ENCODE measurements at places on chromosomes 1 and 21. TPM values are rescaled to one million over a fixed set of nuclear protein-coding genes. Genes with fewer than 3 reads are reported as not detected.
A peak's percentile ranks its signal among the peaks of the same experiment; 100 is the strongest.

GRCh38 chr1:237677979-237678378 lies 212.7 kb downstream of the ZP4 start:
- DNase-seq = peak; percentile 74

DNA sequence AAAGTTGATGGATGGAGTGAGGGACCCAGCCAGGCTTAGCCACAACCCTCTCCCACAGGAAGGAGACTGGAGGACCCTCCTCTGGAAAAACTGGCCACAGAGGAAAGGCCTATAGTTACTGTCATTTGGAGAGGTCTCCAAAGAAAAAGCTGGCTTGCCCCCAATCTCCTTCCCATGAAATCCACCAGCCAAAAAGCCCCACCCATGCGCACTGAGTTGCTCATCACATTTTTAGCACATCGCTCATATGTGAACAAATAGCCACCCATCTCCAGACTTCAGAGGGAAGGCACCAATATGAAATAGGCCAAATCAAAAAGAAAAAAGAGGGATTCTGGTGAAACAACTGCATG lies 36.9 kb upstream of the QSOX1 start:
- DNase-seq = peak; percentile 7

DNA sequence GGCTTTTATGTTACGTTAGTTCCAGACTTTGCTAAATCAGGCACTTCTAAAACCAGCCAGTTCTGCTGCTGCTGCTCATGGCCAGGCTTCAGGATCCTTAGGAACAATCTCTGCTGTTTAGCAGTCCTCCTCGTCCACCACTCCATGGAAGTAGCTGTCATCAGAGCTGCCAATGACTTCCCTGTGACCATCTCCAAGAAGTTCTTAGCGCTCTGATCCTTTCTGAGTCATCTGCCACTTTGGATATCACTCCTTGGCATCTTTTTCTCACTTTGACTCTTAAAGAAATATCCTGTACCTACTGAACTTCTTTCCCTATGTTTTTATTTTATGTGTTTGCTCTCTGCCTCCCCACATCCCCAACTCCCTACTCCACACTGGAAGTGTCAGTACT lies 14.7 kb upstream of the IRF2BP2 start:
- DNase-seq = no peak

GRCh38 chr1:208235982-208236761 lies 8.0 kb downstream of the PLXNA2 start:
- peak; percentile 94 for DNase-seq

DNA sequence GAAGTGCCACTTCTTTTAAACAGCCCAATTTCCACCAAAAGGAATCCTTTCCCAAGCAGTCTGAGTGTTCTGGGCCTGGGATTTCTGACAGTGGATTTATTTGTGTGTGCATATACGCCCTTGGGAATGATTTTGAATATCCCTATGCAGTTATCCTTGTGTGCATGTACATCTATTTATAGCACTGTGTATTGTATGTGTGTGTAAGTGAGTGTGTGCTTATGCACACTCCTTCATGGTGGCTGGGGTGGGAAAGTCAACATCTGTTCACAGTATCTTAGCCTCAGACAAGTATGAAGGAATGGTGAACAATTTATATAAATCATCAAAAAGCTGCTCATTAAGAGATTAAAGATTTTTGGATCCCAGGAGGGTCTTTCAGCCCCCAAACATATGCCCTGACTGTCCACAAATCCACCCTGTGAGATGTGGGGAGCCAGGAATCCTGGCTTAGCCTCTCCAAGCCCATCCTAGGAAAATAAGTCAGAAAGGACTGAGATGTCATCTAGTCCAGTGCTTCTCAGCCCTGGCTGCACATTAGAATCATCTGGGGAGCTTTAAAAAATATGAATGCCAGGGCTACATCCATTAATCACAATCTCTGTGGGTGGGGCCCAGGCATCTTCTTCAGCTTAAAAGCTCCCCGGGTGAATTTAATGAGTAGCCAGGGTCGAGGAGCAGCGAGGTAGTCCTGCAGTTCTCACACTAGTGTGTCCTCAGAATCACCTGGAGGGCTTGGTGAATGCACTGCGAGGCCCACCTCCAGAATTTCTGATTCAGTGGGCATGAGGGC lies 101.4 kb downstream of the PLXNA2 start:
- DNase-seq = peak; percentile 90

DNA sequence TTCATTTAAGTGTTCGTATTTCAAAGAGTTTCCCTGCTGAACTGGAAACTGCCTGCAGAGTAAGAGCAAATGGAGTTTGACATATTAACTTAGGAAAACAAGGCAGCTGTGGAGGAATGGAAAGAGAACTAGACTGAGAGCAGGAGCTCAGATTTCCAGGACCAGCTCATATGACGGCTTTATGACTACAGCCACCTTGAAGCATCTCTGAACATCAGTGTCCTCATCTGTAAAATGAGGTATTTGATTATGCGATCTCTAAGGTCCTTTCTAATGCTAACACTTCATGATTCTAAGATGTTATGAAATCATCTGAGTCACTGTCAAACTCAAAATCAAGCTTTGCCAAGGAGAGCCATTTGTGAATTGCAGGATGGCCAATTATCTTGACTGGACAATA lies 112.3 kb downstream of the PRRX1 start:
- no peak for DNase-seq

DNA sequence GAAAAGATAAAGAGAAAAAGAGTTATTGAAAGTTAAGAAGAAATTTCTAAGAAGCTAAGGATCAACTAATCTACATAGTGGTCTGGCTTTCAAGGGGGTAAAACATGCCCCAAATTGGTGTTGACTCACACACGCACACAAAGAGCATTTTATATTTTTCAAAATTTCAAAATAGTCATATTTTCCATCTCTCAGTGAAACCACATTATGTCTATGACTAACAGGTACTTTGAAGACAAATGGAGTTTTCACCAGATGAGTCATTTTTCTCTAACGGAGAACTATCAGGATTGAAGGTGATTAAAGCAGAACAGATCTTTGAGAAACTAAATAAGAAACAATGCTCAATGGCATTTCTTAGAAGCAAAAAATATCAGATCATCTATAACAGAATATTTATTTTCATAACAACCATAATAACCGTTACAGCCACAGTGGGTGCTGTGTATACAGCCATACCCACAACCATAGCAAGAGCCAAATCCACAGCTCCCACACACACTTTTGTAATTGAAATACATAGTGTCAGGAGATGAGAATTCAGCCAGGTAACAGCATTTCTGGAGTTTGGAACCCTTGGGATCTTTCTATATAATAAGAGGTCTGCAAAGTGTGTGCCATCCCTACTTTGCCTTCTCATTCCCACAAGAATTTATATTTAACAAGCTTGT lies at the start of gene KRTAP21-3:
Gene KRTAP21-3 (minus strand): TSS at position 539 of the 671 bp plus-strand sequence. CDS start 18 bp downstream, at position 521.
- DNase-seq = peak; percentile 5

AMY1A gene
- 0.48 TPM for total RNA-seq

DNA sequence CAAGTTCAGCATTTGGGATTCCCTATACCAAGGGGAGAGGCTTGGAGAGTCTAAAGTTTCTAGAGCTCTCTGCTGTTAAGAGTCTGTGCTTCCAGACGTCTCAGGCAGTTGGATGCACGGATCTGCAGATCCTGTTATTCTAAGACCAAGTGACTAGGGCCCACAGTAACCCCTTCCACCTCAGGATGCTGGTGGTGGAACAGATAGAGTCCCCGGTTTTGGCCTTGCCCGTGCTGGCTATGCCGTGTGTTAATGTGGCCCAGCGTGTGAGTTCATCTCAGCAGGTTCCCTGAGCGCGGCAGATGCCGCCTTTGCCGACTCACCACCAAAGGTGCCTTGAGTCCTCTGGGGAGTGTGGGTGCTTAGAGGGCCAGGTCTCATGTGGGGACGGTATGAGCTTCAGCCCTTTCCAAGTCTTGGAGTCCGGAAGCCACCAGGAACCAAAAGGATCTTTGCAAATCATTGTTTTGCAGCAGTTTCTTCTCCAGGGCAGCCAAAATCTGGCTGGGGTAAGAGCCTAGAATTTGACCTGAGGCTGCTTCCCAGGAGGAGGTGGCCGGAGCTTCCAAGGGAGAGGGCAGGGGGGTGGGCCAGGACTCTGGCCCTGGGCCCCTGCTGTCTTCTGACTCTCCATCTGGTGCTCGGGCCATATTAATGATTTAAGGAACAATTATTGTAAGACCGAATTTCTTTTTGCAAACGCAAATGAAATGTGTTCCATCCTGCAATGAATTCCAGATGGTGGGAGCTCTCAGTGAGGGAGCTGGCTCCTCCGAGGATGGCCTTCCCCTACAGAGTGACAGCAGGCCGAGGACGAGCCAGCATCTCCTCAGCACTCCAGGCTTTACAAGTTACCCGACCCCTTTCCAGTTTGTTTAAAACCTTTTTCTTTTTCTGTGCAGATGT lies 205.7 kb downstream of the FOXD2 start:
- no peak for DNase-seq

DNA sequence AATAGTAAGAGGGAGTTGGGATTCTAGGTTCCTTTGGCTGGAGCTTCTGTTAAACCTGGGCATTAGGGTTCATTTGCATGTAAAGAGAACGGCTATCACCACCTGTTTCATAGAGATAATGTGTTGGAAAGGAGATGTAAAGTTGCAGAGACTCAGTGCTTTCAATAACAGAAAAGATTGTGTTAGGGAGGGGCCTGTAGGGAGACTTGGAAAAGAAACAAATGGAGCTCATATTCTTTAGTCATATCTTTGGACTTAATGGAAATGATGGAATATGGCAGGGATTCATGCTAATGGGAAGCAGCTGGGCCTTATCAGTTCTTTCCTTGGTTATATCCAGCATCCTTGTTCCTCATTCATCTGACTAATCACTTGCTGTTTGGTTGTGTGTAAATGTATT lies 144.9 kb downstream of the CD247 start:
- DNase-seq = peak; percentile 80

GRCh38 chr1:147673816-147674215 lies 3.5 kb upstream of the ACP6 start:
- DNase-seq = no peak

TRAF3IP3 gene
- 6.7 TPM for total RNA-seq

- DNase-seq = no peak
Observed at GRCh38 chr1:158458263-158458662, 3.4 kb upstream of the OR10K1 start.

HFM1 gene
- total RNA-seq = 1.7 TPM

GRCh38 chr1:162560303-162561036 lies 1.1 kb upstream of the UAP1 start:
- DNase-seq = no peak

DNA sequence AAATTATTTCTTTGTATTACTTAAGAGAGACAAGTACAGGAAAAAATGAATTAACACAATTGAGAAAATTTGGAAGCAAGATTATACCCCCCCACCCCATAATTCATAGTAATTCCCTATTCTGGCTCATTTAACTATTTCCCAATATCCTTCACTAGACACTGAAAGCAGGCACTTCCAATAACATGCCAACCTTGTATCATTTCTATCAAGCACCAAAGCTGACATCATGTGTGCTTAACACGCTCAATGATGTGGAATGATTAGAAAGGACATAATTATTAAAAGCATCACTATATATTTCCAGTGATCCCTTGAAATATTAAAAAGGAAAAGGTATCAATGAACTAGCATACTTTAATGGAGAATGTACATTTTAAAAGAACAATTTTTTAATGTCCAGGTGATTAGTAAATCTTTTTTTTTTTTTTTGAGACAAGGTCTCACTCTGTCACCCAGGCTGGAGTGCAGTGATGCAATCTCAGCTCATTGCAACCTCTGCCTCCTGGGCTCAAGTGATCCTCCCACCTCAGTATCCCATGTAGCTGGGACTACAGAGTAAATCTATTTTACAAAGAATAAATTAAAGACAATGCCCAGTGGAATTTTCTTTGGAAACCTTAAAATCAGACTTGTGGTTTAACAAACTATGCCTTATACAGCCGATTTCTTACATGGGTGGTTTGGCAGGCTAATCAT lies 443.9 kb downstream of the DSCAM start:
- DNase-seq = no peak

ZSWIM5 gene
- 0.48 TPM for total RNA-seq

DNA sequence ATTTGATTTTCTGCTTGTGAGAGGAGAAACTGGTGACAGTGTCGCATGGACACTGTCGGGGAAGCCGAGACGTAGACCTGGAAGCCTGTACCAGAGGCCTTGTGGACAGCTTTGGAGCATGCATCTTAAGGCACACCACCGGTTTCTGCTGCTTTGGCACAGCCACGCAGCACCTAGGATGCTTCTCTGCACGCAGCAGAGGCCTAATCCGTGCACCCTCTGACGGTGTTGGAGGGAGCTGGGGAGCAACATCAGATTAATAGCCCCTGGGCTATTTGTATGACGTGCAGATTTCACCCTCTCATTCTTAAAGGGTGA lies 30.3 kb downstream of the TEX35 start:
- no peak for DNase-seq

KRTAP12-2 gene
- not detected for total RNA-seq

PTAFR gene
- 3.4 TPM for total RNA-seq

CAPN8 gene
- total RNA-seq = 1.7 TPM

GRCh38 chr1:118291661-118292060 lies 106.6 kb upstream of the SPAG17 start:
- no peak for DNase-seq

OR10J1 gene
- total RNA-seq = 6.7 TPM

DNA sequence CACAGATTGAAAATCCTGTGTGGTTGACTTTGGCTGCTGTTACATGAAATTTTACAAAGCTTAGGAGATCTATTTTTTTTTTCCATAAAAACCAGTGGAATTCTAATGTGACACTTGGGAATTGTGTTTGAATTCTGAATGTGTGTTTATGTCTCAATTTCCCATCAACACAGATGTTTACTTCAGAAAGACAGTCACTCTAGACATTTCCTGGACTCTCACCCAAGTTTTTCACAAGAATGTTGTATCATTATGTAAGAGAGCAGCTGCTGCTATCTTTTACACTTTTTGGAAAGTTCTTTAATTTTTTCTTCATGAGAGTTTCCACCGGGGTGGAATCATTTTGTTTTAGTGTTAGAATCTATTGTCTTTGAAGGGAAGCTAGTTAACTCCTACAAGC lies 210.1 kb downstream of the GIPC2 start:
- no peak for DNase-seq

DNA sequence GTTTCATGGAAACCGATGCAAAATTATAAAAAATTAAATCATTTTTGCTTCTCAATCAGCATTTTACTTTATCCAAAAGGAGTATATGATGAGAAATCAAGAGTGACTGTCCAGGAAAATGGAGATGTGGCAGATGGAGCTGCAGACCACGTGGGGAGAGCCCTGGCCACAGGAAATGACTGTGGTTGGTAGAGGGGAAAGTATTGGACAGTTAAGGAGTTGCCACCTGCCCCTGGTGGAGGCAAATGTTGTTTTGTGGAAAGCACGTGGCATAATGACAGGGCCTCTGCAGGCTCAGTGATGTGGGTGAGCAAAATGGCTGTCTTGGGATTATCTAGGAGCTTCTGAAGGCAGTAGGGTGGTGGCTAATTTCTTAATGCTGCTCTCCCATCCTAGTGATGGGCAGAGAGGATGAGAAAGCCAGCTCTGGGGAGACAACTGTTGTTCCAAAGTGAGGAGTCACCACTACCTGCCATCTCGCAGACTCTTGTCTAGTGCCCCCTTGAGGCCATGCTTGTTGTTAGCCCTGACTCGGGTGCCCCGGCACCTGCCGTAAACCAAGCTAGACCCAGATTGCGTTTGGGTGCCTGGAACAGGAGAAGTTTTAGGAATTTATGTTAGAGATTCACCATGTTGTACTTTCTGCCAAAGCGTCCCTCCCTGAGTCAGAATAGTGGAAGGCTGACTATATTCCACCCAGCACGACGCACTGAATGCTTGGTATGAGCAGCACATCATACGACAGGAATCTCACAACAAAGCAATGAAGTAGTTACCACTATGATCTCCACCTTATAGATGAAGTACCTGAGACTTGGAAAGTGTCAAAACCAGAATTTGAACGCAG lies 144.0 kb downstream of the ROR1 start:
- no peak for DNase-seq
